HFFc6 (cell line): ENCODE measurements at places on chromosomes 2 and 18. TPM values are rescaled to one million over a fixed set of nuclear protein-coding genes. Genes with fewer than 3 reads are reported as not detected.

The IL1R2 gene
- total RNA-seq, result not detected in 3 replicates

The DLX2 gene
- 8.8 to 12.7 TPM (median 12.1 TPM) in 3 replicates for total RNA-seq

- DNase-seq, result no peak
- H3K4me3 ChIP-seq, result no peak overlapping the region
- H3K36me3 ChIP-seq, result peaks cover 7% of the 10 kb centered on the region; the same call in 1 of the 2 replicates
- H3K4me1 ChIP-seq, result peaks cover 82% of the 10 kb centered on the region
- no peak overlapping the region for H3K27ac ChIP-seq
These were observed 36.0 kb downstream of the MRPL33 start for GRCh38 chr2:27807476-27807875.

The WDR54 gene
- 31.8 and 32.5 TPM in 2 replicates for total RNA-seq

DNA sequence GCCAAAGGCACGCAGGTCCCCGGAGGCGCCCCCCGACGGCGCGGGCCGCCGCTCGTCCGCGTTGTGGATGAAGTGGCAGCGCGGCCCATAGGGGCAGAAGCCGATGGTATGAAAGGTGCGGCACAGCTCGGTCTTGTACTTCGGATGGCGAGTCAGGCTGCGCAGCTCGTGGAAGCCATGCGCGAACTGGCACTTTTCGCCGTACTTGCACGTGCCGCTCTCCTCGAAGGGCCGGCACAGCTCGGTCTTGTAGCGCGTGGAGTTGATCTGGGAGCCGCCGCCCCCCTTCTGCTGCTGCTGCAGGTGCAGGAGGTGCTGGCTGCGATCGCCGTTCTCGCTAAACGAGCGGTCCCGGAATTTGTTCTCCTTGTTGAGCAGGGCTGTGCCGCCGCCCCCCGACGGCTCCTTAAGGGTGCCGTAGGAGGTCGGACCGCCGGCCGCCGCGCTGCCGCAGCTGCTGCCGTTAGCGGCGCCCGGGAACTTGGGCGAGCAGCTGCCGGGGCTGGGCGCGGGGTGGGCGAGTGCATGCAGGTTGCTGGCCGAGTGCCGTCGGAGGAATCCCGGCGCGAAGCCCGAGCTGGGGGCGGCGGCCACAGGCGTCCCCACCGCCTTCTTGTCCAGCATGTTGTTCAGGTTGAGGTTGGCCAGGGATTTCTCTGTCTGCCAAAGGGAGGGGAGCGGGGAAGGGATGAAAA lies 1.2 kb downstream of the ZFP36L2 start:
- peaks cover 51% of the 10 kb centered on the region for H3K4me1 ChIP-seq
- H3K36me3 ChIP-seq, result peaks cover 24% of the 10 kb centered on the region
- peak; percentile 62 for DNase-seq
- peak overlapping the region; percentile 87 for H3K27ac ChIP-seq

The MTIF2 gene
- 21.8 to 27.6 TPM (median 23.8 TPM) in 3 replicates for total RNA-seq

The KHK gene
- 0.71 to 2.0 TPM (median 1.6 TPM) in 3 replicates for total RNA-seq

GRCh38 chr2:159224061-159224813 lies 62.3 kb downstream of the WDSUB1 start:
- peaks cover 39% of the 10 kb centered on the region for H3K4me1 ChIP-seq
- DNase-seq, result no peak
- peaks cover 14% of the 10 kb centered on the region for H3K36me3 ChIP-seq
